ENCODE measurements at places on chromosomes 1 and 21.

DNA sequence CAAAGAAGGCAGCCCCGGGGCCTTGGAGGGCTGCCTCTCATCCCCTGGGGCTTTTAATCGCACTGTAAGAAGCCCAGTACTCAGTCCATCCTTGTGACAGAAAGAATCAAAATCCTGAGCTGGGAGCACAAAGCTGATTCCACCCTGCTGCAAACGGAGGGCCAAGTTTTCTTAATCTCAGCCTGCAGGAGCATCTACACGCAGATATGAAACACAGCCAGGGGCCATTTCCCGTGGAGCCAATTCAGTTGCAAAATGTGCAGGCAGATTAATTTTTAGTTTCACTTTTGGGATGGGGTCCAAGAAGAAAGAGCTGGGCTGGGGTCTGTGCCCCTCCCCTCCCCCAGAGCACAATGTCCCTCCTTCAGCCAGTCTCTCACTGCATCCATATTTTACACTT, 4.4 kb downstream of the LYPD8 start:
- DNase-seq: no peak

- no peak for DNase-seq
Observed at GRCh38 chr1:22259551-22260282, 116.8 kb upstream of the WNT4 start.

DNA sequence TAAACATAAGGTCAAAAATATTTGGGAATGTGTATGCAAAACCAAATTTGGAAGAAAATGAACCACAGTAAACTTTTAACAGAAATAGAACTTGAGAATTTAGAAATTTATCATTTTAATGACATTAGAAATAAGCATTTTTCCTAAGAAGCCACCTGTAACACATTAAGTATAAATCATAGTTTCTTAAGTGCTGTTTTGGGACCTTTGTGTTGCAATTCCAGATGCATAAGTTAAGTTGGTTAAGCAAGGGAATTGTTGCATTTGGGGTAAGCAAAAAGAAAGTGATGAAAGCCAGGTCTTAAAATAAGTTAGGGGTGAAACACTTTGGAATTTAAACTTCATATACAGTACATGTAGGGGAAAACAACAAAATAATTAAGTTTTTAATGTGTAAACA, 49.8 kb downstream of the CDKN2C start:
- DNase-seq: no peak

GRCh38 chr1:210496063-210496462, 167.4 kb downstream of the HHAT start:
- DNase-seq: no peak

- no peak for DNase-seq
Observed at GRCh38 chr1:239170828-239171227, 215.5 kb upstream of the CHRM3 start.

- DNase-seq: no peak
Observed at GRCh38 chr21:42349420-42350317, 1.1 kb downstream of the TFF2 start.

- no peak for DNase-seq
Observed at GRCh38 chr1:91778964-91779363, 107.0 kb downstream of the TGFBR3 start.

DNA sequence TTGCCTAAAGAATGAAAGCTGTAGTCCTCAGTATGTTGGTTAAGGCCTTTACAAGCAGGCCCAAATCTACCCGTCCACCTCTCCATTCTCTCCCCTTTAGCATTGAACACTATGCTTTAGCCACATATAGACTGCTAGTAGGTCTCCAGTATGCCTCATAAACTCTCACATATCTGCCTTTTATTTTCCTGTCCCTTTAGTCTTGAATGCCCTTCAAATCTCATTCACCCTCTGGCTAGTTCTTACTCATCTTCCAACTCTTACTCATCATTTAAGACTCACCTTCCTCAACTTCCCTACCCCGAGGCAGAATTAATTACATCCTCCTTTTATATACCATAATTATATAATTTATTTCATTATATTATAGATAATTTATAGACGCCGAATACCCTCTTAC, 78.7 kb upstream of the TSPAN2 start:
- DNase-seq: no peak

- DNase-seq: no peak
Observed at GRCh38 chr1:99439433-99440075, 175.3 kb downstream of the PLPPR4 start.

GRCh38 chr1:15943328-15943991, 32.4 kb downstream of the ZBTB17 start:
- no peak for DNase-seq
